Colonic mucosa (tissue), 4 donors: ENCODE measurements at places on chromosomes 7 and 10.

- DNase-seq: no peak
Measured at GRCh38 chr7:2321020-2321419, 6.8 kb upstream of the SNX8 start.

- DNase-seq: no peak
Measured at GRCh38 chr7:2758673-2759616, 70.9 kb downstream of the AMZ1 start.

DNA sequence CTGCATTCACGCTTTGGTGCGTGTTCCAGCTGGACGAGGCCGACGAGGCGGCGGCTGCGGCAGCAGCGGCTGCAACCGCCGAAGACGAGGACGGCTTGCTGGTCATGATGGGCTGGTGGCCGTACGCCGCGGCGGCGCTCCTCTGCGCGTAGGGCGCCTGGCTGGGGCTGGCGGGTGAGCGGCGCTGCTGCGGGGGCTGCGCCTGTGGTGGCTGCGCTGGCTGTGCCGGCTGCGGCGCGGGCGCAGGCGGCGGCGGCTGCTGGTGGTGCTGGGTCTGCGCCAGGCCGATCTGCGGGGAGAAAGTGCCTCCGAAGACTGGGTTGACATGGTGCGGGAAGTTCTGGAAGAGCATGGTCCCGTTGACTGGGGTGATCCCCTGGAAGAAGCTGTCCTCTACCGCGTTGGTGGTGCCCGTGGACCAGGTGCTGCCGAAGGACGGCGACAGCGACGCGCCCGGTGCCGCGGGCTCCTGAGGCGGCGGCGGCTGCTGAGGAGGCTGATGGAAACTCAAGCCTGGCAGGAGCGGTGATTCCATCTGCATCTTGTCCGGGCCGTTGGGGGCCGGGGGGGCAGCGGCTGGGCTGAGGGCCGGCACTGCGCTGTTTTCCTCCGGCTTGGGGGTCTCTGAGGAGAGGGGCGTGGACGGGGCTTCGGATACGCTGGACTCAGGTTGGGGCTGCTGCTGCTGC is 51.1 kb downstream of the CPEB3 start:
- DNase-seq: peak; percentile 44

- DNase-seq: no peak
Measured at GRCh38 chr7:143279186-143280098, 5.3 kb upstream of the TMEM139 start.

GRCh38 chr7:106218546-106218945 is 66.2 kb downstream of the NAMPT start:
- no peak for DNase-seq

- DNase-seq: peak; percentile 7
Measured at GRCh38 chr10:80537086-80537735, 491 bp upstream of the SH2D4B start.

GRCh38 chr7:129017264-129017663 is 37.6 kb downstream of the TNPO3 start:
- no peak for DNase-seq

- DNase-seq: no peak
Measured at GRCh38 chr7:49763791-49764190, 9.6 kb upstream of the VWC2 start.

DNA sequence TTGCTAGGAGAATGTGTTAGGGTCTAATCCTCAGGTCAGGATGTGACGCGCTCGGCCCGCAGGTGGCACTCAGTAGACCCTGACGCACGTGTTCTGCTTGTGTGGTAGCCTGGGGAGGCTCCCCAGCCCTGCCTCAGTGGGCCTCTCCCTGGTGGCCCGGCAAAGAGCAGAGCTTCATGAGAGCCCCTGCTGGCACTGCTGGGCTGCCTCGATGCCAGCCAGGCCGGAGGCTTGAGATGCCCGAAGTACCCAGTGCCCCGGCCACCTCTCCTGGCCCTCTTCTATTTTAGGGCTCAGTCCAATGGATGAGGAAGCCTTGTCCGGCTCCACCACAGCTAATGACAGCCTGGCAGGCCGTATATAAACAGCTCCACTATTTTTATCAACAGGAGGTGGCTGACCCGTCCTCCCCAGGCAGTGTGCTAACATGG is 42.0 kb downstream of the PRF1 start:
- DNase-seq: no peak

DNA sequence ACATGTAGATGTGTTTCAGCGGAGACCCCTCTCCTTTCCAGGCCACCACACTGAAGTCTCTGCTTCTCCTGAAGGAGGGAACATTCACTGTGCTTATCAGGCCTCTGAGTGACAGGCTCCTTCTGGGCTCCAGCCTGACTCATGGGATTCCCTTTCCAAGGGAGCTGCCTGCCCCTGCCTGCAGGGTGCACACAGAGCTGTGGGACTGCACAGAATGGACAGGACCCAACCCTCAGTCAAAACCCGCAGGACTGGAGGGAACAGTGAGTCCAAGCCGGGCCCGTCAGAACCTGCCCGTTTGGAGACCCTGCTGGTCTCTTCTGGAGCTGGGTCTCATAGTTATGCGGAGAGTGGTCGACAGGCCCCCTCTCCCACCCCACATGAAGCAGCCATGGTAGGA is 32.6 kb downstream of the PLAC9 start:
- no peak for DNase-seq
